Inflammatory macrophage treated with lipopolysaccharide for 4 hours (primary cell): ENCODE measurements at places on chromosomes 7 and 10.

GRCh38 chr10:126475074-126475691, 86.9 kb upstream of the ADAM12 start:
- DNase-seq = no peak

GRCh38 chr7:157007470-157008066, 2.9 kb downstream of the MNX1 start:
- DNase-seq = no peak

DNA sequence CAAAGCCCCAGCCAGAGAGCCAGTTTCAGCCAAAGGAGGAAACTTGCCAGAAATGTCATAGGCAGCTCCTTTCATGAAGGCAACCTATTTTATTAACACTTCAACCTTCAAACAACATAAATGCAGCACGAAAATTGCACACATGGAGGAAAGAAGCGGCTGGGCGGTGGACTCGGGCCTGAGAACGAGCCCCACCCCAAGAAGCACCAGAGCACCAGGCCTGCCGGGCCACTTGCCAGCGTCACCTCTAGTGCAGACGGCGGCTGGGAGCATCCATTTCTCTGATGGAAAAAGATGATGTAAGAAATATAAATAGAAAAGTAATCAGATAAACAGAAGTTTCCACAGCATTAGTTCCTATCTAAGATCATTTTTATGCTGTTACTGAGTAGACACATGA, 100.0 kb downstream of the TCERG1L start:
- DNase-seq = no peak

- peak; percentile 5 for DNase-seq
Observed at GRCh38 chr7:85292908-85293576, 106.2 kb upstream of the SEMA3D start.

- no peak for DNase-seq
Observed at GRCh38 chr10:4073912-4074311, 288.9 kb upstream of the KLF6 start.

- DNase-seq = no peak
Observed at GRCh38 chr10:14153570-14154055, 177.1 kb downstream of the FRMD4A start.

GRCh38 chr7:94440451-94441039, 45.9 kb downstream of the COL1A2 start:
- DNase-seq = no peak

DNA sequence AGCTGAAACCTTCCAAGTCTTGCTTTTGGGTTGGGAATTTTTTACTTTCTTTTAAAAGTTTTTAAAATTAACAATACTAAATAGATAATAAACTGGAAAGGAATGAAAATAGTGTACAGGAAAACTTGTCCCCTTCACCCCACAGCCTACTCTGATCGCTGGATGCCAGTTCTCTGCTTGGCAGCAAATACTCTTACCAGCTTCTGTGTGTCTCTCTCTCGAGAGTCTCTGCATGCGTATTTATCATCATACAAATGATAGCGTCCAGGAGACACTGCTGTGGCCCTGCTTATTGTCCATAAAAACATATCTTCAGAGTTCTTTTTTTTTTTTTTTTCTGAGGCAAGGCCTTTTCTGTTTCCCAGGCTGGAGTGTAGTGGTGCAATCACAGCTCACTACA, 101.5 kb downstream of the CCNY start:
- no peak for DNase-seq

- DNase-seq = no peak
Observed at GRCh38 chr7:68629-69028, 123.7 kb upstream of the FAM20C start.

DNA sequence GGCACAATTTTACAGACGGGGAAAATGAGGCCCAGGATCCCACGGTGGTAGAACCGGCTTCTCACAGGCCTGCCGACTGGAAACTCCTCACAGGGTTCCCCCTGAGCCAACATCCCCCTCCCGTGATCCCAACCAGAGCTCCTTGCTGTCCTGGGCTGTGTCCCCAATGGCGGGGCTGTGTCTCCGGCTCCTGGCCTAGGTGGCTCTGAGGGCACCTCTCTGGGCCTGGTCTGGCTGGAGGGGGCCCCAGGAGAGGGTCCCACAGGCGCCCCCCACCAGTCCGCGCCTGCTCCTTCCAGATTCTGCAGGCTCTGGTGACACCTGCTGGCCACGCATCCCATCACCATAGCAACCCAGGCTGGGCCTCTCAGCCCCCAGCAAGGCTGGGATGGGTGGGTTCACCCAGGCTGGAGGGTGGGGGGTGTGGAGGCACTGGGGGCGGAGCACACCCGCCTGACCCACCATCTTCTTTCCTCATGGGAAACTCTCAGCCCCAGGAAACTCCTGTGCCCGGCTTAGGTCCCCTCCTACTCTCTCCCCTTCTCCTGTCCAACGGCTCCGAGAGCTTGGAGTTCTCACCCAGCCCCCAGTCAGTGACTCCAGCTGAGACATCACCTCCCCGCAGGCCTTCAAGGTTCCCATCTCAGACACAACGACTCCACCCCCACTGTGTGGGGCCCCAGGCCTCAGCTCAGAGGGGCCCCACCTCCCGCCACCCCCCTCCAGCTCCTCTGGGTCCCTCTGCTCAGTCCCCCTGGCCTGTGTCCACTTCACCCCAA, 27.1 kb upstream of the TNRC18 start:
- DNase-seq = peak; percentile 33

GRCh38 chr7:107592361-107593024, 12.4 kb downstream of the BCAP29 start:
- no peak for DNase-seq

GRCh38 chr7:28850699-28851098, 107.4 kb downstream of the TRIL start:
- no peak for DNase-seq

DNA sequence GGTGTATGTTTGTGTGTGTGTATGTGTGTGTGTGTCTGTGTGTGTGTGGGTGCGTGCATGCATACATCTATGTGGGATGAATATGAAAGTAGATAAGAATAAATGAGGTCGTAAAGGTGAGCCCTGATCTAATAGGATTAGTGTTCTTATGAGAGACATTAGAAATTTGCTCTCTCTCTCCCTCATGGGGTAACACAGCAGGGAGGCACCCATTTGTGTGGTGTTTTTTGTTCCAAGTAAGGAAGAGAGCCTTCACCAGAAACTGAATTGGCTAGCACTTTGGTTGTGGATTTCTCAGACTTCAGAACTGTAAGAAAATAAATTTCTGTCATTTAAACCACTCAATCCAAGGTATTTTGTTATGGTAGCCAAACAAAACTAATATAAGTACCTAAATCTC, 353.7 kb upstream of the CHRM2 start:
- no peak for DNase-seq

- DNase-seq = no peak
Observed at GRCh38 chr10:1483826-1484225, 253.5 kb downstream of the ADARB2 start.

DNA sequence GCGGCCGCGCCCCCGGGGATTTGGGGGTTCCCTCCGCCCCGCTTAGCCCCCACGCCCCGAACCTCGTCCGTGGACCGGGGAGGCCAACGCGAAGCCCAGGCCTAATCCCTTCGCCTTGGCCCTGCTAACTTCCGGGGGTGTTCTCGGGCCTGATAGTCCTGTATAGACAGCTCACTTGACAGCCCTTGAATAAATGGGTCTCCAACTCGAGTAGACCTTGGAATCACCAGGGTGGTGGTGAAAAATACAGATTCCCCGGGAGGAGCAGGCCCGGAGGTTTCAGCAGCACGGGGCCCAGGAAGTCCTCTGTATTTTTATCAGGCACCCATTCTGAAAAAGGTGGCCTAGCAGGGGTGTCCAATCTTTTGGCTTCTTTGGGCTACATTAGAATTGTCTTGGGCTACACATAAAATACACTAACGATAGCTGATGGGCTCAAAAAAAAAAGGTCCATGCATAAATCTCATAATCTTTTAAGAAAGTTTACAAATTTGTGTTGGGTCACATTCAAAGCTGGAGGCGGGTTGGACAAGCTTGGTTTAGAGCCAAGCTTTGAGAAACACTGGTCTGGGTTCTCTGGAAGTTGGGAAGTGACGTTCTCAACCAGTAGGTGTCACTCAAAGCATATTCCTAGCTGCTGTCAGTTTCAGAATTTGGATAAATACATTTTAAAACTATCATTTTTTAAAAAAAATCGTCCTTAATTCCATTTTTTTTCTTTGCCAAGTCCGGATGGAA, 221.7 kb downstream of the PHTF2 start:
- peak; percentile 75 for DNase-seq

GRCh38 chr10:58451193-58451889, 61.3 kb upstream of the BICC1 start:
- no peak for DNase-seq

DNA sequence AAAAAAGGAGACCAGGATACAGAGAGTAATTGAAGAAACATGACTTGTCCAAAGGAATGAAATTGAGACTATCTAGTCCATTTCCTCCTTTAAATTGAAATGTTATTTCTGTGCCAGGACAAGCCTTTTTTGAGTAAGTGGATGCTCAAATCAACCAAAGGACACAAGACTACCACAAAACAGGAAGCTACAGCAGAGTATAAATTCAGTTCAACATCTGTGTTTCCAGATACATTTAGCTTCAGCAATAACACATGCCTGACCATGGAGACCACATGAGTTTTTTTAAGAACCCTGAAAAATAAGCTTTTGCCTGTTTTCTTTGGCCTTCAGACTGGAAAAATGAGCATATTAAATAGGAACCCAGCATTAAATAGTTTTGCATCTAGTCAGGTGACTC, 707.5 kb downstream of the ZWINT start:
- DNase-seq = no peak

DNA sequence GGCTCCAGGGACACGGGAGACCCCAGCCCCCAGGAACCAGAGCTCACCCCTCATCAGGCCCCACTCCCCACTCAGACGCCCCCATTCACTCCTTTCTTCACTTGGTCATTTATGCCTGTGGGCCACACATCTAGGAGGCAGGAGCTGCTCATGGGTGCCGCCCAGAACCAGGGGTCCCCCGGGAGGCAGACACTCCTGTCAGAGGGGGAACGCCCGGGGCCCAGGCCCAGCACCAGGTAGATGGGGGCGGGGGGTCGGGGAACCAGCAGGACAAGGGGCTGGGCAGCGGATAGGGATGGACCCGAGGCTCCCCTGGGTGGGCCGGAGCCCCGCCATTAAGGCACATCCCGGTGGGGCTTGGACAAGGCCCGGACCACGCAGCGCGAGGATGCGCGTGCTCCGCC, 11.8 kb downstream of the CALY start:
- DNase-seq = no peak

DNA sequence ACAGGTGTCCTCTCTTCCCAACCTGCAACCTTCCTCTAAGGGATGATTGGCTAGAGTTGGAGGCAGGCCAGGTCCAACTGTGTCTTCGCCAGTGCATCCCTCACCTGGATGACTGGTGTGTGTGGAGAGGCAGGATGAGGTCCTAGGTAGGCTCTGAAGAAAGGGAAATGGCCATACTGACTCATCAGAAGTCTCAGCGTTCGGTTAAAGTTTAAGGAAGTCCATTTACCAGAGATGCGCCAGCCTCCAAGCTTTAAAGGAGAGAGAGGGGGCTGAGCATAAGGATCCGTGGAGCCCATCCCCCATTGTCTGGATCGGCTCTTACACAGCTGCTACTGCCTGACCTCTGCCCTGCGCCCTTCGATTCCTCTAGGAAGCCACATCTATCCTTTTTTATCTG, 4.4 kb downstream of the KEL start:
- no peak for DNase-seq

DNA sequence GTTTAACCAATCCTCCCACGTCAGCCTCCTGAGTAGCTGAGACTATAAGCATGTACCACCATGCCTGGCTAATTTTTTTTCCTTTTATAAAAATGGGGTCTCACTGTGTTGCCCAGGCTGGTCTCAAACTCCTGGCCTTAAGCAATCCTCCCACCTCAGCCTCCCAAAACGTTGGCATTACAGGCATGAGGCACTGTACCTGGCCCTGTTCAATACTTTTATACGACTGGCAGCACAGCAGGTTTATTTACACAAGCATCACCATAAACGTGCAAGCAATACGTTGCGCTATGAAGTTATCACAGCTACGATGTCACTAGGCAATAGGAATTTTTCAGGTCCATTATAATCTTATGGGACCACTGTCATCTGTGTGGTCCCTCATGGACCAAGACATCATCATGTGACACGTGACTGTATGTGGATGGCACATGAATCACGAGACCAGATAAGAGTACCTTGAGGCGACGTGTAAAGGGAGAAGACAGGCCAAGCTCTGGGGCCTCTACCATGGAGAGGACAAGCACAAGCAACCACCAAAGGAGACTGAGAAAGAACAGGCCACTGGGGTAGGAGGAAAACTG, 34.5 kb upstream of the SLC18A3 start:
- DNase-seq = no peak

- DNase-seq = no peak
Observed at GRCh38 chr10:130954326-130954905, 357.1 kb downstream of the TCERG1L start.

DNA sequence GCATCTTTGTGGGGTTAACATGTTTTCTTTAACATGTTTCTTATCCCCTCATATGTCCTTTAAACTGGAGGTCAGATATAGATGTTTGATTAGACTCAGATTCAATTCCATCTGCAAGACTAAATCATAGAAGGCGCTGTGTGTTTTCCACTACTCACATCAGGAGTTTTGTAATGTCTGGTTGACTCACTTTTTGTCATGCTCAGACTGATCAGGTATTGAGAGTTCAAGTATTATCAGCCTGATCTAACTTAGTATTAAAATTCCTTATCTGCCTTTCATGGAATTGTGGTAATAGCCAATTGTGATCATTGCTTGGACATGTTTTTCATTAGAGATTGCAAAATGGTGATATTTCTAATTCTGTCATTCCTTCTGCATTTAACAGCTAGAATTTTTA, 30.2 kb downstream of the ENTPD7 start:
- no peak for DNase-seq

- DNase-seq = peak; percentile 96
Observed at GRCh38 chr10:89391907-89392756, at the start of gene IFIT1. Gene IFIT1 (plus strand): TSS chr10:89392623. CDS start chr10:89392713, 90 bp downstream.

DNA sequence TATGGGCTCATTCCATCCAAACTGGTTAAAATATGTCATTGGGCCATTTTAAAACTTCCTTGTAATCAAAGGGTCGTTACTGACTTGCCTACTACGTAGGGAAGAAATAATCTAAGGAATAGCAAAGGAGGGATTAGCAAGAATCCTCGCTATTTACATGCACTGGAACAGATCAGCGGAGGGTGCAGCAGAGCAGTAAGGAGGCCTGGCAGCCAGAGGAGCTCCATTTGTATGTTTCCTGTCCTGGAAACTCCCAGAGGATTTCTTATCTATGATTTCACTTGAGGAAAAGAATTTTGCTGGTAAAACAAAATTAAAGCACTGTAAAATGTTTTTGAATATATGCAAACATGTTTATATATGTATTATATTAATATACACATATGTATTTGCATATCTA, 107.3 kb downstream of the TPK1 start:
- no peak for DNase-seq

GRCh38 chr10:101241840-101242707, 12.8 kb upstream of the LBX1 start:
- DNase-seq = no peak

- DNase-seq = no peak
Observed at GRCh38 chr7:52325237-52325636, 710.2 kb upstream of the POM121L12 start.

DNA sequence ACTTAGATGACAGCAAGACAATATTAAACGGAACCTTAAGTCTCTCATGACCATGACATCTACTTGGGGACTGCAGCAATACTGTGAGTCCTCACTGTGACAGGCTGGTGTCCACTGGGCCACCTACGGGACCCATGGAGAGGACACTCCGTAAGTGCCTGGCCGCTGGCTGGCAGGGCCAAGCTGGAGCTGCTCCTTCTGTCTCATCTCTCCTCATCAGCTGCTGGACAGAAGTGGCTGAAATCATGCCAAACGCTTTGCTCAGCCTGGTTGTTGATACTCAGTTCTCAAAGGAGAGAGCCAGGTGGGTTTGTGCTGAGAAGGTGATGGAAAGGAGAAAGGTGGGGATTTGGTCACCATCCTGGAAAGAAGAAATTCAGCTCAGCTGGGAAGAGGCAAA, 33.3 kb downstream of the AFAP1L2 start:
- DNase-seq = no peak
